ENCODE measurements at places on chromosomes 1 and 21.
A peak's percentile ranks its signal among the peaks of the same experiment; 100 is the strongest.

GRCh38 chr1:47827109-47827508, 170.1 kb downstream of the TRABD2B start:
- DNase-seq, result no peak

DNA sequence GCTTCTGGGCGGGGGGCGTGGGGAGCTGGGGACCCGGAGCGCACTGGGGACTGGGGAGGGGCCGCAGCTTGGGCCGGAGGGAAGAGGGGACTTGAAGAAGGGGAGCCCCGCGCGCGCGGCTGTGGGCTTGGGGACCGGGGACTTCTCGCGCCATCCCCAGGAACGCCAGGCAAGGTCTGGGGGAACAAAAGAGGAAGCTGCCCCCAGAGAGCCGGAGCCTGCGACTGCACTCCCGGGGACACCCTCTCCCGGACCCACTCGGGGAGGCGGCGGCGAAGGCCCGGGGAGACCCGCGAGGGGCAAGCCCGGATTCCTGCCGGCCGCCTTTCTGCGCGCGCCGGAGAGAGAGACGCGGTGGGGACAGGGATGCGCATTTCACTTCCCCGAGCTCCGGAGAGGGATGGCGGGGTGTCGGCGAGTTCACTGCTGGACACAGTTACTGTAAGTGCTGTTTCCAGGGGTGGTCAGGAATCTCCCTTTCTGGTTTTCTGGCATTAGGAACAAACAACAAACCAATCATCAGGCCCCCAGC, 732 bp downstream of the ABCG1 start:
- DNase-seq, result no peak

GRCh38 chr1:20259646-20260045, 31.0 kb upstream of the VWA5B1 start:
- DNase-seq, result no peak

- DNase-seq, result no peak
Observed at GRCh38 chr1:157162345-157162744, 24.1 kb upstream of the ETV3 start.

DNA sequence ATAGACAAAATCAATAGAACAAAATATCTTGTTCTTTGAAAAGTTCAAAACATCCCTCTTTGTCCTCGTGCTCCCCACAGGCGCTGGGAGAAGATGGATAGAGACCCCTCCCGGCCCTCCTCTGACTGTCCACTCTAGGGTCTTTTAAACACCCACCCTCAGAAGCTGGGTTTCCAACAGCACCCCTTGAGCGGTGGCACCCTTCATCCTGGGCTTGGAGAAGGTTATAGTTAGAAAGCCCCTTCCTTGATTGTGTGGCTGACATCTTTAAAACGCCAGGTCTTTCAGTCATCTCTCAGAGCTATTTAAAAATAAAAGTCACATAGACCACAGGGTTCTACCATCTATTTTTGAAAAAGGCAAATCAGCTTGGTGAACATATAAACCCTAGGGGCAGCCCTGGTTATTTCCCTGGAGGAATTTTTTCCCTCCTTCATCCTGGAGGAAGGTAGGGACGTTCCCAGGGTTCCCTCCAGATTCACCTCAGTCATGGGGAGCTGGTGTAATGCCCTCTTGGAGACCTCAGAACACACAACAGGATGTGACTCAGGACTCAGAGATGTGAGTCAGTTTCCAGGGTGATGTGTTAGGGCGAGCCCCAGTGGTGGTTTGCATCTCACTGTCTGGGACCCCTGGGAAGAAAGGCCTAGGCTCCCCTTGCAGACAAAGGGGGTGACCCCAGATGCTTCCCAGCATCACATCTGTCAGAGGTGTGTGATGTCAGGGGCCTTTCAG, 138.5 kb downstream of the CLIC6 start:
- DNase-seq, result no peak

- DNase-seq, result no peak
Observed at GRCh38 chr1:147077081-147077480, 95.2 kb downstream of the PRKAB2 start.

GRCh38 chr1:28135371-28136168, 40.9 kb downstream of the PTAFR start:
- no peak for DNase-seq

GRCh38 chr1:237306726-237307125, 264.7 kb downstream of the RYR2 start:
- no peak for DNase-seq

DNA sequence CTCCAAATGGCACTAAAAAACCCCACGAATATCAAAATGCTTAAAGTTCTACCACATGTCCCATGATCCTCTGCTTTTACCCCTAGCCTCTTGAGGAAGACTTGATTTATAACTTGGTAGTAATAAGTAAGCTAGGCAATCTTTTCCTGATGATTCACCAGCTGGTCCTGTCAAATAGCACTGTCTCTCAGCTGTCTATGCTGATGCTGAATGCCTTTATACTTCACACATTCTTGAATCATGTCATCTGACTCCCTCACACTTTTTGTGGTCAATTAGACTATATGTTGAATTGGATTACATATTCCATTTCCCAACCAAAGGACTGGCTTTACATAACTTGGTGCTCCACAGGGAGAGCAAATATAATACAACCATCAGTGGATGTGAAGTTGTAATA, 16.6 kb downstream of the C21orf91 start:
- DNase-seq, result no peak

DNA sequence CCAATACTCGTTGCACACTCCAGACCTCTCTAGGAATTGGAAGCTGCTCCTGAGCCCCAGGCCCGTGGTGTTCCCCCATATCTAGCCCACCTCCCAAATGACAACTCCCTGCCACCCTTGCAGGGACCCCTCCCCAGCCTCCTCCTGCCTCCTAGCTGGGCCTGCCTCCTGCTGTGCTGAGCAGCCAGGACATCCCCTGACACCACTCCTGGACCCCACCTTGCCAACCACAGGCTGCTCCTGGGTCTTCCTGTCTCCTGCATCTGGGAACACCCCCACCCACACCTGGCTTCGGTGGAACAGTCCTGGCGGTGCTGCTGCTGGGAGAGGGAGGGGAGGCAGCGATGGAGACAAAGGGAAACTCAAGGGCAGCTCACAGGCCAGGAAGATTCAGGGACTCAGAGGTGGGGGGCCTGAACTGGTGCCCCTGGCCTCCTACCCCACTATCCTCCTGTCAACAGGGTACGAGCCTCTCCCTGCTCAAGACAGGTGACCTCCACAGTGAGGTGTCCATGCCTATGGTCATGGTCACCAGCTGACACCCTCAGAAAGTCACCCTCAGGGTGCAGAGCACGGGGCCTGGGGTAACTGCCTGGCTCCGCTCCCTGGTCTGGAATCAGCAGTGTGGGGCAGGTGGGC, 81.2 kb downstream of the RIPK4 start:
- no peak for DNase-seq

DNA sequence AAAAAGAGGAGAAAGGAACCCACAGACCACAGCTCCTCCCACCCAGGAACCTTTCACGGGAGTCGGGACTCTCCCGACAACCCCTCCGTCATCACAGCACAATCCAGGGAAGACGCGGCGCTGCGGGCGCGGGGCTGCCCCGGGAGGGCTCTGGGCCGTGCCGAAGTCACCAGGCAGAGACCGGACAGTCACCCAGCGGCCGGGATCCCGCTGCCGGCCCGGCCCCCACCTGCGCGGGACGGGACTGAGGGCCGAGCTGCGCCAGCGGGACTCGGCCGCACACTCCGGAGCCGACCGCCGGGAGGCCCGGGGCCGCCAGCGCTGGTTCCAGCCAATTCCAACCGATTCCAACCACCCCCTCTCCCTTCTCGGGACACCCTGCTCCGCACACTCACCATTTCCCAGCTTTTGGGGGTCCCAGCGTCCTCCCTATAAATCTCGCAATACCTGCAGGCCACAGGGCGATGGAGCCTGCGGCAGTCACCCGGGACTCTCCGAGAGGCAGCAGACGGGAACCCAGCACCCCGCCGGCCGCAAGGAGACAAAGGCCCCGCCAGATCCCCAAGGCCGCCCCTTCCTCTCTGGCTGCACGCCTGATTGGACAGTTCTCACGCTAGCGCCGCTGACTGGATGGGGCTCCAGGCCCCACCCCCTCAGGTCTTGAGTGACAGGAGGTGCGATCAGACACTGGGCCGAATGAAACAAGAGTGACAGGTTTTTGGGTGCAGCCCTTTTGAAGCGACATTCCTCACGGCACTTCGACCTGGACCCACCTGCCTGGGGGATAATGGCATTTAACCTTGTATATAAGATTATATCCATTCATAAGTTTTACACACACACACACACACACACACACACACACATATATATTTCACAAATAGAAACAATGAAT, at the start of gene ZNF695:
Gene ZNF695 (minus strand): TSS at position 547 of the 895 bp plus-strand sequence. CDS start 149 bp downstream, at position 398.
- DNase-seq, result peak; percentile 93

GRCh38 chr1:233020426-233020825, 70.0 kb downstream of the NTPCR start:
- no peak for DNase-seq

- DNase-seq, result no peak
Observed at GRCh38 chr1:232974971-232975370, 24.6 kb downstream of the NTPCR start.

DNA sequence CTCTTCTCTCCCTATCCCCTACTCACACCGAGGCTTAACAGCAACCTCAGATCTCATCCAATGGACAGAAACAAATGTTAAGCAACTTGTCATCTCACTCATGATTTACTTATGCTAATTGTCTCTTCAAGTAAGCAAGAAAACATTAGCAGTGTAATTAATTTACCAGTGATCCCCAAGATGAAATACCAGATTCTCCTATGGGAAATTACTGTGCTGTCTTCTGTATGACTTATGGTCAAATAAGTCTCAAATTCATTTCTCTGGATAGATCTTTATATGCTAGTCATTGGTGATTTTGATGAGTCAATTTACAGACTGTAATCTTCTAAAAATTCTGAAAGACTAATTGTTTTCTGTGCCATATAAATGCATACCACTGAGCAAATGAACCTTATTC, 32.9 kb upstream of the L1TD1 start:
- DNase-seq, result no peak

DNA sequence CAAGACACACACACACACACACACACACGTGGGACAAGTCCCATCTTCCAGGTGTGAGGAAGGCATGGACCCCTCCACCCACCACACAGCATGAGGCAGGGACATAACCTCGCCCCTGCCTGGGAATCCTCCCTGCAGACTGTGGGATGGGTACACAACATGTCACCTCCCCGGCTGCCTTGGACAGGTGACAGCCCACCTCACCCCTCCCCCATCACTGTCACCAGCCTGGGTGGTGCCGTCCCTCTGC, 40.7 kb downstream of the AHDC1 start:
- DNase-seq, result no peak

Measured in NCI-H1694 treated with DMSO at 0.1 percent for 48 hours (cell line).